ENCODE measurements at places on chromosomes 12 and 14. TPM values are rescaled to one million over a fixed set of nuclear protein-coding genes. Genes with fewer than 3 reads are reported as not detected.

The LDHB gene
- polyA plus RNA-seq, result 429 TPM

The LARP4 gene
- polyA plus RNA-seq, result 21.3 TPM

The CDKN3 gene
- not detected for polyA plus RNA-seq

The TESPA1 gene
- 18.7 TPM for polyA plus RNA-seq

The CIT gene
- not detected for polyA plus RNA-seq

The CINP gene
- 39.5 TPM for polyA plus RNA-seq

The KRT78 gene
- polyA plus RNA-seq, result not detected

The OR10A7 gene
- not detected for polyA plus RNA-seq

The NDUFB1 gene
- polyA plus RNA-seq, result 279 TPM

The NAB2 gene
- polyA plus RNA-seq, result 0.81 TPM

The IL26 gene
- polyA plus RNA-seq, result not detected

The GUCY2C gene
- polyA plus RNA-seq, result 0.85 TPM

The HOXC9 gene
- polyA plus RNA-seq, result not detected

The NFE2 gene
- polyA plus RNA-seq, result 0.44 TPM

The MANSC4 gene
- polyA plus RNA-seq, result 0.45 TPM

The KCNH5 gene
- polyA plus RNA-seq, result not detected

The TDRD9 gene
- 2.0 TPM for polyA plus RNA-seq

The ATXN3 gene
- polyA plus RNA-seq, result 22.7 TPM

The LRFN5 gene
- polyA plus RNA-seq, result not detected

The C12orf54 gene
- not detected for polyA plus RNA-seq

The MGAT2 gene
- 31.3 TPM for polyA plus RNA-seq

The INSM2 gene
- not detected for polyA plus RNA-seq

The TMEM132D gene
- not detected for polyA plus RNA-seq

The MYO1H gene
- polyA plus RNA-seq, result not detected

The ANKRD33 gene
- polyA plus RNA-seq, result not detected

The CS gene
- 79.3 TPM for polyA plus RNA-seq

The AKAP6 gene
- 1.9 TPM for polyA plus RNA-seq

The C14orf180 gene
- not detected for polyA plus RNA-seq

The TRHDE gene
- polyA plus RNA-seq, result not detected

The PIANP gene
- polyA plus RNA-seq, result not detected

The CISTR gene
- polyA plus RNA-seq, result not detected

The TMEM30B gene
- 0.33 TPM for polyA plus RNA-seq

The MMP14 gene
- polyA plus RNA-seq, result not detected

The PTHLH gene
- not detected for polyA plus RNA-seq

The HRK gene
- 3.7 TPM for polyA plus RNA-seq

Data from IgD-negative memory B cell (primary cell).